NCI-H1092 treated with DMSO at 0.1 percent for 48 hours (cell line): ENCODE measurements at places on chromosomes 4 and X.

DNA sequence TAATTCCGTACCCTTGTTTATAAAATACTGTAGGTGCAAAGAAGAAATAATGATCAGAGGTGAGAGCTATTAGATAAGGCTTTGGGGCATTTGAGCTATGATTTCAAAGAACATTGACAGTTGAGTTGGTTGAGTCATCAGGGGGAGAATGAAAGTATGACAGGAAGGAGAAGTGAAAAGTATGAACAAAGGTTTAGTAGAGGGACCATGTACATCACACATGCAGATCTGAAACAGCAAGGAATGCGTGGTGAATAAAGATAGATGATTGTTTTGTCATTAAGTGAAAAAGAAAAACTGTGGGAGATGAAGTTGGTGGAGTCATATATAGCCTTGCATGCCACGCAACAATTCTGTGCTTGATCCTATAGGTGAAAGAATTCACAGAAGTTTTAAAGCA lies 163.1 kb downstream of the ARAP2 start:
- DNase-seq = no peak

- no peak for DNase-seq
These were observed 51.9 kb upstream of the DCTD start for GRCh38 chr4:182968917-182969650.

DNA sequence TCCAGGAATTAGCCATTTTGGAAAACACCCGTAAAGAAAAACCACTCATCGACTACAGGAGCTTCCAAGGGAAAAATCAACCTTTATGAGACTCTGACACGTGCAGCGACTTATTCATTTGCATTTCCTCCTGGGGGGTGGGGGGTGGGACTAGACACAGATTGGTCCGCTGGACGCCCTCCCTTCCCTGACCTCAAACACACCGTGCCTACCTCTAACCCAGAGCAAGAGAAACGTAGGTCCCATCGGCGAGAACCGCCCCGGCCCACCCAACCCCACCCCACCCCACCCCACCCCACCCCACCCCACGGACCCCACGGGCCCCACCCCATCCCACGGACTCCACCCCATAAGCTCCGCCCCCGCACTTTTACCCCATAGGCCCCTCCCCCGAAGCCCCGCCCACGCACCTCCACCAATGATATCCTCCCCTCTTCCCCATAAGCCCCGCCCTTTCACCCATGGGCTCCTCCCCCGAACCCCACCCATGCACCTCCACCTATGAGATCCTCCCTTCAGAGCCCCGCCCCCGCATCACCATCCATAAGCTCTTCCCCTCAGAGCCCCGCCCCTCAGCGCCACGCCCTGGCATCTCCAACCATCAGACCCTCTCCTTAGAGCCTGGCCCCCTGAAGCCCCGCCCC lies 1.1 kb downstream of the GTPBP6 start:
- DNase-seq = no peak

DNA sequence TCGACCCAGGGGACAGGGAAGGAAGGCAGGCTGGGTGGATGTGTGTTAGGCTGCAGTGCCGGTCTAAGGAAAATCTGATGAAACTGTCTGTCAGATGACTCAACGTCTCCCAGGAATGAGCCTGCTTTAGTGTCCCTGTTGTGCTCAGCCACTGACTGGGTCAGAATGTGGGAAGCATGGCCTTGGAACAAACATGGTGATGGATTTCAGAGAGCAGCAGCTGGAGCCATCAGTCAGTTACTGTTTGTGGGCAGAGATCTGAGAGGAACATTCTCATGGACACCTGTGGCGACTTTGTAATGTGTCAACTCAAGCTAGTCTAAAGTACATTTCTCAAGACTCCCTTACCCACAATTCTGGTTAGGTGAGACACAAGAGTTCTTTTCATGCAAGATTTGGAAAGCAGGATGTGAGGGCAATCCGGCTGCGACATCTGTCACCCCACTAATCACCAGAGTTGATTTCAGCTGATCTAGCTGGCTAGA lies 63.2 kb downstream of the ANAPC10 start:
- DNase-seq = no peak

DNA sequence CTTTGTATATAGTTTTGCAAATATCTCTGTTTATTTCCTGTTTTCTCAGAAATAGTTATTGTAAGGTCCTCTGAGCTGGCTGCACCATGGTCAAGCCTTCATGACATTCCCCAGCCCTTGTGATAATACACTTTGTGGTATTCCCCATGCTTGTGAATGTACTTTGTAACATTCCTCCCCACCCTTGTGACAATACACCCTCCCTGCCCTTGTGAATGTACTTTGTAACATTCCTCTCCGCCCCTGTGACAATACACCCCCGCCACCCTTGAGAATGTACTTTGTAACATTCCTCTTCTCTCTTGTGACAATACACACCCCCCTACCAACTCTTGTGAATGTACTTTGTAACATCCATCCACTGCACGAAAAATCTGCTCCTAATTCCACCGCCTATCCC lies 530.7 kb downstream of the CENPC start:
- no peak for DNase-seq

GRCh38 chrX:115583496-115584004 lies 22.6 kb downstream of the PLS3 start:
- no peak for DNase-seq

GRCh38 chr4:150827226-150827625 lies 187.9 kb downstream of the LRBA start:
- no peak for DNase-seq

GRCh38 chr4:124711471-124712371 lies 811 bp downstream of the ANKRD50 start:
- DNase-seq = peak; percentile 68

GRCh38 chrX:152896450-152896849 lies 1.4 kb upstream of the ZNF185 start:
- no peak for DNase-seq

- DNase-seq = no peak
These were observed 11.6 kb upstream of the TNIP2 start for GRCh38 chr4:2767705-2768074.

- DNase-seq = no peak
These were observed 8.6 kb downstream of the TCEAL7 start for GRCh38 chrX:103338663-103339062.

DNA sequence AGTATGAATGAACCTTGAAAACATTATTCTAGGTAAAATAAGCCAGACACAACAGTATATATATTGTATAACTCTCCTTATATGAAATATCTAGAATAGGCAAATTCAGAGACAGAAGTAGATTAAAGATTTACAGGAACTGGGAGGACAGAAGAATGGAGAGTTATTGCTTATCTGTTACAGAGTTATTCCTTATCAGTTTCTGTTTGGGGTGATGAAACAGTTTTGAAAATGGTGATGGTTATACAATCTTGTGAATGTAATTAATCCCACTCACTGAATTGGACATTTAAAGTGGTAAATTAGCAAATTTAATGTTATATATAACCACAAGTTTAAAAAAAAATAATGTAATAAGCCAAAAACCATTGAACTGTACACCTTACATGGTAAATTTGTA lies 14.5 kb upstream of the EXOC1 start:
- no peak for DNase-seq

DNA sequence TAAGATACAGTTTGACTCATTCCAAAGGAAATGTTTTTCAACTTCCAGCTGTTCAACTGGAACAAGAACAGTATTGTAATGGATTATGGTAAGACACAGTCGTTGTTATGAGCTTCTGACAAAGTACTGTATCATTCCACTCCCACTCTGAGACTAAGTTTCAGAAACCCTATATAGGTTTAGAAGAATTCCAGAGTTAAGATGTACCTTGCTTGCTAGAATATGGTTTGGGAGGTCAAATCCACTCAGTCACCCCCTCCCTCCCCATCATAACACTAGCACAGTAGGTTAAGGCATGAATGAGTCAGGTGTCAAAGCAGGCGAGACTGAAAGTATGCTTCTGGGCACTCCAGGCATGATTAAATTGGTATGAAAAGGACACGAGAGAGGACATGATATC lies 339.7 kb downstream of the DMD start:
- no peak for DNase-seq

GRCh38 chr4:83252782-83253405 lies 31.7 kb downstream of the COQ2 start:
- peak; percentile 74 for DNase-seq

DNA sequence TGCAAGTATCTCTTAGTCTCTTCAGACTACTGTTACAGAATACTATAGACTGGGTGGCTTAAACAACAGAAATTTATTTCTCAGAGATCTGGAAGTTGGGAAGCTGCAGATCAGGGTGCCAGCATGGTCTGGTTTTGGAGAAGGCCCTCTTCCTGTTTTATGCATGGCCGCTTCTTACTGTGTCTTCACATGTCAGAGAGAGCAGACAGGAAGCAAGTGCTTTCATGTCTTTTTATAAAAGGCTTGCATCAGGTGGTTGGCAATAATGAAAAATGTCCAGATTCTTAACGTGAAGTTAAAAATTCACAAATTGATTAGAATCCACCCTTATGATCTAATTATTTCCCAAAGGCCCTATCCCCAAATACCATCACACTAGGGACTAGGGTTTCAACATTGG lies 284.9 kb downstream of the RPA4 start:
- no peak for DNase-seq

DNA sequence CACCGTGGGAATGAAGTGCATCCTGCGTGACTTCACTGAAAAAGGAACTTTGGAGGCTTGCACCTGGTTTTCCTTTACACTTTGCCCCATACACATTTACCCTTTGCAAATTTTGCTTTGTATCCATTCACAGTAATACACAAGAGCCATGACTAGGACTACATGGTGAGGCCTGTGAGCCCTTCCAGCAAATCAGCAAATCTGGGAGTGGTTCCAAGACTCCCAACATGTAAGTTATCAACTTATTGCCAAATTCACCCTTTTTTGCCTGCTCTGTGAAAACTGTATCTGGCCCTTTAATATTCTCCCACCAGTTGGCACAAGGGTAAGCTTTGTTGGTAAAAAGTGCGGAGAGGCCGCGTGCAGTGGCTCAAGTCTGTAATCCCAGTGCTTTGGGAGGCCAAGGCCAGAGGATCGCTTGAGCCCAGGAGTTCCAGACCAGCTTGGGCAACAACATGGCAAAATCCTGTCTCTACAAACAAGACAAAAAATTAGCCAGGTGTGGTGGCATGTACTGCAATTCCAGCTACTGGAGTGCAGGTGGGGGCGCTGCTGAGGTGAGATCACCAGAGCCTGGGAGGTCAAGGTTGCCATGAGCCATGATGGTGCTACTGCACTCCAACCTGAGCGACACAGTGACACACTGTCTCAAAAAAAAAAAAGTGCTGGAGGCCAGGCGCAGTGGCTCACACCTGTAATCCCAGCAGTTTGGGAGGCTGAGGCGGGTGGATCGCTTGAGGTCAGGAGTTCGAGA lies 5.0 kb downstream of the PRMT9 start:
- no peak for DNase-seq

GRCh38 chr4:147440442-147440841 lies 40.5 kb upstream of the EDNRA start:
- no peak for DNase-seq

- DNase-seq = no peak
These were observed 24.2 kb upstream of the DCAF8L2 start for GRCh38 chrX:27565992-27566391.

DNA sequence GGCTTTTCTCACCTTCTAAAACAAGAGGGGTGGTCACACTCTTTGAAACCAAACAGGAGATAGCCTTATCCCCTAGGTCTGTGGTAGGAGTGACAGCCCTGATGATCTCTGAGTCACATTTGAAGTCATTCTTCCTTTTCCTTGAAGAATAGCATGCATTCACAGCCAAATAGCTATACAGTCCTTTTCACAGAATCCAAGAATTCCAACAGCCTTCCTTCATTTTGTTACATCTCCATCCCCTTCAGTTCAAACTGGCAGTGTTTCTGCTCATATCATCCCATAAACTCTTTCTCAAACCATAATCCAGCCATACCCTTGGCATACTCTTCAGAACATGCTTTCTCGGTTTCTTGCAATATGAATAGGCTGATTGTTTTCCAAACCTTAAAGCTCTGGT lies 33.3 kb upstream of the TMEM184C start:
- DNase-seq = no peak

DNA sequence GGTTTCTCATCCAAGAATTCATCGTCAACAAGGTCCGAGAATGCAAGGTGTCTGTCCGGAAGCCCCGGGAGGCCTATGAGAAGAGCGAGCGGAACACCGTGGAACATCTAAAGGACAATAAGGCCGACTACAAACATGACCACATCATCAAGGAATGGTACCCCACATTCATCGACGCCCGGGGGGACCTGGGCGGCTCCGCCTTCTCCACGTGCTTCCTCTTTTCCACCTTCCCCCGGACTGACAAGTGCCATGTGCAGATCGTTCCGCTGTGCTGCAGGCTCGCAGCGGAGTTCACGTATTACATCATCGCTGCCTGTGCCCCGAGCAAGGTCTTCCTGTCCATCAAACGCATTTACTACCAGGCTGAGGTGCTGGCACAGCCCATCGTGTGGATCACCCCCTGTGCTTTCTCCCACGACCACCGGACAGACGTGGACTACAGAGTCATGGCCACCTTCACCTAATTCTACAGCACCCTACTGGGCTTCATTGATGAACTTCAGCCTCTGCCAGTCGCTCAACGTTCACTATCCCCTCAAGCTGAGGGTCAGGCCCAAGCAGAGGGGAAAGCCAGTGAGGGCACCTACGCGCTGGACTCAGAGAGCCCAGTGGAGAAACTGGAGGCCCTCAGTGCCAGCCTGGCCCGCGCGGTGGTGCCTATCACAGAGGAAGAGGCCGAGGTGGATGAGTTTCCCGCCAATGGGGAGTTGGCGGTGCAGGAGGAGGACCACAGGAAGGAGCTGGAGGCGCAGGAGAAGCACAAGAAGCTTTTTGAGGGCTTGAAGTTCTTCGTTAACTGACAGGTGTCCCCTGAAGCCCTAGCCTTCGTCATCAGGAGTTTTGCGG lies 125.9 kb upstream of the PABPC4L start:
- no peak for DNase-seq

DNA sequence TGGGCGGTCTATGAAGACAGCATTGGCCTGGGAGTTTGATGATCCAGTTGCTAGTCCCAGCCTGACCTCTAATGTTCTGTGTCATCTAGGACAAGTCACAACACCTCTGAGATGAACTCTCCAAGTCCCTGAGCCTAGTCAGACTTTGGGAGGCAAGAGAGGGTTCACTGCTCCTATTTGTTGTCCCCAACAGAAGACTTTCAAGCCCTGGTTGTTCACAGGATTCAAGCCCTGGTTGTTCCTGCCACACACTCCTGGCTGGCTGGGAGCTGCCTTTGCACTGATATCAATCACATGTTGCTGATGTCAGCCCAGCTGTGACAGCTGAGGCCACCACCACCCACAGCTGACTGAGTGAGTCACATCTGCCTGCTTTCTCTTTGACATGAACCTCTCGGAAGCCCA lies 253.2 kb upstream of the RASGEF1B start:
- DNase-seq = no peak
